ENCODE measurements at places on chromosomes 1 and 21.
A peak's percentile ranks its signal among the peaks of the same experiment; 100 is the strongest.

GRCh38 chr1:29234471-29234870 lies 1.9 kb upstream of the PTPRU start:
- DNase-seq: no peak

GRCh38 chr1:10637834-10638558 lies 158.4 kb downstream of the CASZ1 start:
- DNase-seq: no peak

DNA sequence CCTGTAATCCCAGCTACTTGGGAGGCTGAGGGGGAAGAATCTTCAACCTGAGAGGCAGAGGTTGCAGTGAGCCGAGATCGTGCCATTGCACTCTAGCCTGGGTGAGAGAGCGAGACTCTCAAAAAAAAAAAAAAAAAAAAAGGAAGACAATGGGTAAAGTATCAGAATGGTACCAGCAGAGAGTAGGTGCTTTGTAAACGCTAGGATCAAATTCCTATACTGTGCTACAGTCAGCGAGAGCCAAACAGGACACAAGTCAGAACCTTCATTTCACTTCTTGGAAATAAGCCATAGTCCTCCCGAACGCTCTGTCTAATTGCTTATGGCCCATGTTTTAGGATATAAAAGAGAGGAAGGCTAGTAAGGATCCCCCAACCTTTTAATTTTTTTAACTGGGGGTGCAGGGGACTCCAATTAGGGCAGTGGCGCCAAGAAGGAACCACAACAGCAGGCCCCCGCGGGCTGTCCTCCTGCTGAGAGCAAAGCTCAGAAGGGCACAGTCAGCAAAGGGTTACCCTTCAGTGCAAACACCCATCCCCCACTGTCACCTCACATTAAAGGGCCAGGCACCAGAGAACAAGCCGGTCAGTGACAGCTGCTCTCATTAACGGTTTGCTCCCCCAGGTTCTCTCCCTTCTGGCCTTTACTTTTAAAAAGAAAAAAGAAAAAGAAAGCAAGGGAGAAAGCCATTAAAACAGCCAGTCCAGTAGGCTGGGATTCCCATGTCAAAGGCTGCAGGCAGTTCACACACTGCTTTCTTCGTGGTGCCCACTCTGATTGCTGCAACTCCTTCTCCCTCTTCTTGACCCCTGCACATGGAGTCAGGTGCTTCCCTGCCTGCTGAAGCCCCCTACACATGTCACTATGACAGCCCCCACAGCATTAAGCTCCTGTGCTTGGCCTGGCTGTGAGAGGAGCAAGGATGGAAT lies 69.4 kb downstream of the PLPP3 start:
- no peak for DNase-seq

- DNase-seq: no peak
Observed at GRCh38 chr1:205088341-205088740, 4.1 kb upstream of the TMEM81 start.

- DNase-seq: no peak
Observed at GRCh38 chr1:24727501-24728216, 17.6 kb upstream of the CLIC4 start.

DNA sequence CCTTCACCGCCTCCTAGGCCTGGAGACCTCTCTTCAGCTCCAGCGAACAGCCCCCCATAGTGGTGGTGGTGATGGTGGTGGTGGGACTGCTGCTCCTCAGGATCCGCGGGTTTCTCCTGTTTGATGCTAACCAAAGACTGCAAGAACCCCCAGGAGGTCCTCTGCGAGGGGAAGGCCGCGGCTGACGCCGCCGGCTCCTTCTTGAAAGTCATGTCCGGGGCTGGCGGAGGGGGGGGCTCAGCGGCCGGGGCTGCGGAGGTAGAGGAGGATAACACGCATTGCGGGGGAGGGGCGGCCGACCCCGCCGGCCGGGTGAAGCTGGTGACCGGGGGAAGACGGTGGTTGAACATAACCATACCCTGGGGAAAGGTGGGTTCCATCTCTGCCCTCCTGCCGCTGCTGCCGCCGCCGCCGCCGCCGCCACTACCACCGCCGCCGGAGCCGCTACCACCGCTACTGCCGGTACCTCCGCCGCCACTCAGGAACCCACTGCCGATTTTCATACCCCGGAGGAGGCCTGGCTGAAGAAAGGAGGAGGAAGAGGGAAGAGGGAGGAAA lies 554 bp downstream of the ZNF281 start:
- DNase-seq: peak; percentile 18

GRCh38 chr1:166383137-166383536 lies 216.3 kb upstream of the FAM78B start:
- no peak for DNase-seq

GRCh38 chr1:66778266-66778665 lies 22.8 kb downstream of the INSL5 start:
- DNase-seq: no peak

GRCh38 chr1:100629391-100629790 lies 90.2 kb upstream of the VCAM1 start:
- no peak for DNase-seq

DNA sequence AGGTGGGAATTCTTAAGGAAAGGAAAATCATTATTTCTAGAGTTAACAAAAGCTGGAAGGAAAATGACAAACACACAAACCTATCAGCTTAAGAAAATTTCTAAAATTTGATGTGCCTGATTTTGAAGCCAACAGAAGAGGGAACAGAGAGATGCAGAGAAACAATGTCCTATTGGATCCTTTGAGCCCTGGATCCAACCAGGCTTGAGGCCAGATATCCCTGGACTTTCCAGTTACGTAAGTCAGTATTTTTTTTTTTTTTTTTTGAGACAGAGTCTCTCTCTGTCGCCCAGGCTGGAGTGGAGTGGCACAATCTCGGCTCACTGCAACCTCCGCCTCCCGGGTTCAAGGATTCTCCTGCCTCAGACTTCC lies 648.9 kb downstream of the KIF26B start:
- no peak for DNase-seq

GRCh38 chr21:18960306-18960705 lies 556.7 kb upstream of the TMPRSS15 start:
- no peak for DNase-seq

DNA sequence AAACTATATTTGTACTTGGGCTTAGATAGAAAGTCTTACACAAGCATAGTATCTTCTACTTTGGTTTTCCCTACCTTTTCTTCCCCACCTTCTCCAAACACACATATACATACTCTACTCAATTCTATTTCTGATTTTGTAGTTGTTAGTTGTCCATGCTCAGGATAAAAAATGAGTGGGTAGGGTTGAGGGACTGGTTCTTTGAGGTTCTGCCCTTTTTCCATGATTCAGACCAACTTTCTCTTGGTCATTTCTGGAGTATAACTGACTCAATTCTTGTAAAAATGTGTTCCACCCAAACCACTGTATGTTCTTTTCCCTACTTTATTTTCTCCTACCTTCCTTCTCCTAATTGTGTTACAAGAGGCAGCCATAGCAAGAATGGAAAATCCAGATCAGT lies 3.3 kb downstream of the CFAP126 start:
- DNase-seq: no peak

- no peak for DNase-seq
Observed at GRCh38 chr1:58895559-58896145, 111.8 kb upstream of the JUN start.

- DNase-seq: no peak
Observed at GRCh38 chr21:37532868-37533780, 166.6 kb downstream of the DYRK1A start.

- DNase-seq: no peak
Observed at GRCh38 chr1:48977273-48977672, 200.6 kb upstream of the BEND5 start.

DNA sequence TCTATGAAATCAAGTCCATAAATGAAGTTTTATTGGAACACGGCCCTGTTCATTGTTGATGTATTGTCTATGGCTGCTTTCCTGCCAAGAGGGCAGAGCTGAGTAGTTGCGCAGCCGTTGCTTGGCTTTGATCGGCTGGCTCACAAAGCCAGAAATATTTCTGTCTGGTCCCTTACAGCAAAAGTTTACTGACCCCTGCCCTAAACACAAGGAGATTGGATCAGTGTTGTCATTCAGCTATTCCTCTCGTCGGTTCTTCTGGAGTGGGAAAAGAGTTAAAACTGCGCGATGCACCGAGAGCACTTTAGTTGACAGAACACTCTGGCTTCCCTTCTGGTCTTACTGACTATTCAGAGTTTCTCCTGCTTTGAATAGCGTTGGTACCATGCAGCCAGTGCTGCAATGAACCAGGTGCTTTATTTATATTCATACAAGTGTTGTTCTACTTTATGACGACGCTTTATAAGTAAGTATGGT lies 868 bp downstream of the ZBTB40 start:
- no peak for DNase-seq

All from progenitor cell of endocrine pancreas (in vitro differentiated cells).